ENCODE measurements at places on chromosomes 3 and 15.
A peak's percentile ranks its signal among the peaks of the same experiment; 100 is the strongest.

GRCh38 chr3:160486459-160486869, 36.9 kb upstream of the TRIM59 start:
- peak; percentile 80 for DNase-seq

DNA sequence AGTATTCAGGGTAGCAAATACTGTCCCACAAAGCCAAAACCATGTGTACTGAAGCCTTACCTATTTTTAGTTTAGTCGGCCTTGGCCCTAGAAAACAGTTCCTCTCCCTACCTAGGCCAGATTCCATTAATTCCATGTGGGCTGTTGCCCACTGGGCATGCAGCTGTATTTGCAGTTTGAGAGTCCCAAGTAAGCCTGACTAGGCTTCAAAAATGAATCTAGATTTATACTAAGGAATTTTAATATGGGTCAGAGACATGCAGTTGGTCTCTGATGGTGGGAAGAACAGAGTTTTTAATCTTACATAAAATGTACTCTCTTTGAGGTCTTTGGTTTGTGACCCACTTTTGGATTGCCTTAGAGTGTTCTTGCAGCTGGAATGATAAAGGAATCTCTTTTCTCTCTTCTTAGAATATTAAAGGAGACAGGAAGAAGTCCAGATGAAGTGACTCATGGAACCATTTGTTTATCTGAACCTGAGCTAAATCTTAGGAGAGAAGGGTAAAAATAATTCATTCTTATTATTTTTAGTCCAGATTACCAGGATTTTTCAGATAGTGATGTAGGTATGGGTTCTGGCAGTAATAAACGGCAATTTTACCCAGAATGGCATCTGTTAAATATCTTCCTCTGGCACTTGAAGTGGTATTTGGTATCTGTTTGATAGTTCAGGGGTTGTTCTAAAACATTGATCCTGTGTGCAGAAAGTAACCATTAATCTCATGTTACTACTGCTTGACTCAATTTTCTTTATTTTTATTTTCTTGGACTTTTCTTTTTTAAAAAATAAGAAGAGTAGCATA, 33.8 kb downstream of the GLCE start:
- no peak for DNase-seq

DNA sequence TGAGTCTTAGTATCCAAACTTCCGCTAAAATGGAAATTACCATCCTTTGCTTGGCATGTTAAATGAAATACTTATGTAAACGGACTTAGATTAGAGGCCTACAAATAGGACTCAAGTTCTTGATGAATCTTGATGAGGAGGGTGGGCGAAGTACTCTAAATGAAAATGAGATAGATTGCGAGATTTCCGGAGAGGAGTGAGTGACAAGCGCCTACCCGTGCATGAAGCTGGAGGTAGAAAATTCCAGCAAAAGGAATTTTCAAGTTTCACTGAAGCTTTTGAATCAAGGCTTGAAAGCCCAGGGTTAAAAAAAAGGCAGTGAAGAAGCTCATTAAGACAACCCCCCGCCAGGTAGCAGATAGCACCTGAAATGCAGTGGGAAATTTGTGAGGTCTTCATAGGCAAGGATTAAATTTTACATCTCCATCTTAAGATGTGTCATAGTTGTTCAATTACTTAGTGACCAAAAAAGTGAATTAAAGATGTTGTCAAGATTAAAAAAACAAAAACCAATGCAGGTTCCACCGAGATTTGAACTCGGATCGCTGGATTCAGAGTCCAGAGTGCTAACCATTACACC, 655 bp upstream of the RAB11A start:
- peak; percentile 62 for DNase-seq

- DNase-seq = no peak
Observed at GRCh38 chr15:66858423-66859207, 156.6 kb downstream of the SMAD6 start.

GRCh38 chr3:32383136-32383711, 8.4 kb upstream of the CMTM7 start:
- no peak for DNase-seq

DNA sequence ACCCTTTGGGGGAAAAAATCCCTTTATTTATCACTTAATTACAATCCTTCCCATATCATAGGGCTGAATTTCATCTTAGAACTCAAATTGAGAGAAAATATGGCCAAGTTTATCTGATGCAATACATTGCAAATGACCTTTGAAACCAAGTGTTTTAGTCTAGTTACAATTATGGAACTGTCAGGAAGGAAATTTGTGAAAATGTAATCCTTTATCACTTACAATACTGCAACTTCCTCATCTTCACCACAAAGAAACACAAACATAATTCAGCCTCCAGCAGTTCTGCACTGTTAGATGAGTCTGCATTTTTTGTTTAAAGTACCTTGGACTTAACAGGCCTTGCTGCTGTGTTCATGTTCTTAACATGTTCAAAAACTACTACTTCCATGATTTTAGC, 4.6 kb downstream of the CCPG1 start:
- no peak for DNase-seq

Data from NCI-H510A treated with DMSO at 0.1 percent for 48 hours (cell line).